ENCODE measurements at places on chromosomes 6 and 20.

GRCh38 chr6:31299511-31299910 lies 27.6 kb upstream of the HLA-C start:
- DNase-seq: no peak

- no peak for DNase-seq
These were observed 199.5 kb upstream of the KCNK16 start for GRCh38 chr6:39521958-39522357.

DNA sequence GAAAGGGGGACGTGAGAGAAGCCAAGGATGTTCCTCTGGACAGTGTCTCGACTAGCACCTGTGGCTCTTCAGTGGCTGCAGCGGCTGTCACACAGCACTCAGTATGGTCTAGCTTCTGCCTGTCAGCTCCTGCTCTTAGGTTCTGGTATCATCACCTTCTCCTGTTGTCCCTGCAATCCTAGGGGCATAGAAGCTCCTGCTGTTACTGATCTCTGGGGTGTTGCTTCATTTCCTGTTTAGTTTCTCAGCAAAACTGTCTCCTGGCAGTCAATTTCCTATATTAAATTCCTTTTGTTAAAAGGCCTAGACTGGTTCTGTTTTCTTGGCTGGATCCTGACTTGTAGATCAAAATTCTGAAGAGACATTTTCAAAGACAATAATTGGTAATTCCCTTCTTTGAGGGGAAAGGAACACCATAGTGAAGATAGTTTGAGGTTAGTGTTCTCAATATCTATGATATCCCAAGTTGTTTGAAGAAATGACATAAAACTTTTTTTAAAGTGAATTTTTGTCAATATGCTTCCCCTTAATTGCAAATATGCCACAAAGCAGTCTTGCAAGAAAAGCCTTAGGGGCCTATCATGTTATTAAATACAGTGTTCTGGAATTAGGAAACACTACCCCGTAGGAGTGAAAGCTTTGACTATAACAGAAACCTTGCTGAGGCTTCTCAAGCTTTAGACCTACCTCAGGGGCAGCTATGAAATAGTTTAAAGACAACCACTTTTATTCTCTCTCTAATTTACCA lies 148.5 kb downstream of the KIF6 start:
- DNase-seq: no peak

- no peak for DNase-seq
These were observed 71.9 kb downstream of the PCSK2 start for GRCh38 chr20:17298751-17299150.

DNA sequence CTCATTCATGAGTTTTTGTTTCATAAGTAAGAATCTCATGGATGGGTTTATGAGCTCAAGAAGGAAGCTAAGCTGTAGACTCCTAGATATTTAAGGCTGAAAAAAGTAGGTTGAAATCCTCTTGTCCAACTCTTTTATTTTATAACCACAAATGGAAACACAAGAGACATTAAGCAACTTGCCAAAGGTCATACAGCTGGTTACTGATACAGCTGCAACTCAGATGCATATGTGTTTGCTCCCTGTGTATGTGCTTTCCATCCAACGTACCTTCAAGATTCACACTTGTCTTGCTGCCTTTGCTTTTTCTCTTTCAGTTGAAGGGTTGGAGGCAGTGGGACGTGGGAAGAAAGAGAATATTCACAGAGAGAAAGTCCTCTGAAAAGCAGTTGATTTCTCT lies 153.5 kb upstream of the STMND1 start:
- DNase-seq: peak; percentile 31

- DNase-seq: no peak
These were observed 27.0 kb upstream of the SERPINB1 start for GRCh38 chr6:2868637-2869036.

DNA sequence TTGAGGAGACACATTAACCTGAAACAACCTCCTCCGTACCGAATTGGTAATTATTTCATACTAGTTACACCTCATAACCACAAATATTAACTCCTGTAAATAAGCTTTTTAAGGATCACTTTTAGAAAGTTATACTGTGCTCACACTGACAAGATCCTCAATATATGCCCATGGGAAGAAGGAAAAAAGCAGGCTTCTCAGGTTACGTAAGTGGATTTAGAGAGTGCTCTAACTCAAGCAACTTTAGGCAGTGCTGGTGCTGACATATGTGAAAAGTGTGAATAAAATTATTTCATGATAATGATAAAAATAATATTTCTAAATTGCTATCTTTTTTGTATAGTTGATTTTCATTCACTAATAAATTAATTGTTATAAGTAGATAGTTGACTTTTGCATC lies 76.1 kb downstream of the PRKN start:
- DNase-seq: no peak

GRCh38 chr6:26068036-26068435 lies 19.2 kb upstream of the HFE start:
- no peak for DNase-seq

DNA sequence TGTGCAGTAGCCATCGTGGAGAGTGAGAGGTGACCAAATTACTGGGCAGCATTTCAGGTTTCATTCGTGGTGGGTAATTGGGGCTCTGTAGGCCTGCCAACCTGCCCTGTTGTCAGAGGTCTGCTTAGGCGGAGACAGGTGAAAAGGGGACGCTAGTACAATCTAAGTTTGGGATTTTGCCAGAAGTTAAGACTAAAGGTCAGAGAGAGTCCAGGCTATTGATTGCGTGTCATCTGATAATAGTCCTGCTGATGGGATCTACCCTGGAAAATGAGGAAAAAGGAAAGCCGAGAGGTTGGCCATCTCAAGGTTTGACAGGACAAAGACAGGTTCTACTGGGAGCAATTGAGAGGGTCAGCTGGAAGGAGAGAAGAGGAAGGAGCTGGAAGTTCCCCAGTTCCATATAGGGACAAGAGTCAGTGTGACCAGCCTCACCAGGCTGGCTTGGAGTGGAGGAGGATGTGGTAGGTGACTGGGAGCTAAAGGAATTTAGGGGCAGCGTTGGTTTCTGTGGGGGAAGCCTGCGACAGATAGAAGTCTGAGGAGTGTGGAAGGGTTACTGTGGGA lies 10.9 kb downstream of the ARFGEF2 start:
- no peak for DNase-seq

DNA sequence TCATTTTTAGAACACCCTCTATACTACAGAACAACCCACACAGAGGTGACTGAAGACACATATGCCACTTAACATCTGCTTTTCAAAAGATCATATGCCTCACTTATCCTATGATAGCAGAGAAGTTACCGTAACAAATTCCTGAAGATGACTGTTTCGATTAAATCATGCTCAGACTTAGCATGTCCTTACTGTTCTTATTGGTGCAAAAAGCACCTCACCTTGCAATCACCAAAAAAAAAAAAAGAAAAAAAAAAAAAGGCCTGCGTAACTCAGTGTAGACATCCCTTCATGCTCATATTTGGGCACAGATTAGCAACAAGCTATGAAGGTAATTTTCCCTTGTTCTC lies 17.7 kb upstream of the DST start:
- DNase-seq: no peak

DNA sequence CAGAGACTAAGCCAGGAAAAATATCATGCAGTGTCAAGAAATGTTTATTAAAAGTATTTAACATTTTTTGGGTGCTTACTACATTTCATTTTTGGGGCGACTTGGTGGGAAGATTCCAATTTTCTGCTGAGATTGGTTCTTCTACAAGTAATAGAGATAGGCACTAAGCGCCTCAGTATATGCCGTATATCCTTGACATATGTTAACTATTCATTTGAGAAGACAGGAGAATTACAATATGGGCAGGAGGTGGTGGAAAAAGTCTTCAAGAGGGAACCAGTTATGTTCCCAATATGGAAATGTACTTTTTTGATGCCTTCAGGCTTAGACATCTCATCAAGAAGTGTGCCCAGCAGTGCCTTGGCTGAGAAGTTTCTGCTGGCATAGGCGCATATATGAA lies 6.5 kb downstream of the CTNNBL1 start:
- no peak for DNase-seq

GRCh38 chr20:329851-330232 lies 4.5 kb downstream of the SOX12 start:
- no peak for DNase-seq

DNA sequence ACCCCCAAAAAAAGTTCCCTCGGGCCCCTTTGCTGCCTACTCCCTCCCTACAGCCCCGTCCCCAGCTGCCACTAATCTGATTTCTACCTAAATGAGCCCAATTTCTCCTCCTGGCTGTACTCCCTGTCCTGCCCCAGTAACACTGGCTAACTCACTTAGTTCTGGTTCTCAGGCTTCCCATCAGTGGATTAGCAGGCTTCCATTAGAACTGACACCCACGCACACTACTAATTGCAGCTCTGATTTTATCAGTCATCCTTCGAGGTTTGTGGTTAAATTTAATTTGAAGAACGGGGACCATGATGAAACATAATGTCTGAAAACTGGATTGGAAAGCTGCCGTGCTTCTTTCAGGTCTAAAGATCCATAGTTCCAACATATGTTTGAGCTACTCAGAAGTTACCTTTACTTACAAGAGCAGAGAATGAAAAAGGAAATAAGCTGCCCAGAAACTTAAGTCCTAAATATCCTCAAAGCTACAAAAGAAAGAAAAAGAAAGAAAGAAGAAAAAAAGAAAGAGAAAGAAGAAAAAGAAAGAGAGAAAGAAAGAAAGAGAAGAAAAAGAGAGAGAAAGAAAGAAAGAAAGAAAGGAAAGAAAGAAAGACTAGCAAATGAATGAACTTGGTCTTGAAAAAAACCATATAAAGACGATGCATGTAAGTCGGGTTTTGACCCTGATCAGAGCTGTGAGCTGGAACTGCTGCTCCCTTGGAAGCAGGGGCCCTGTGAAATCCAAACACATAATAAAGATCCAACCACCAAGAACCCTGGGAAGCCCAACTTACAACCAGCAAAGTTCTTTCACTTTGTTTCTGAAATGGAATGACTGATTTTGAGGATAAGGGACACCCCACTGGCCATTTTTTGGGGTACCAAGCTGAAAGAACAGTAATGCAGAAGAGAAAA lies 51.7 kb downstream of the CNKSR3 start:
- peak; percentile 16 for DNase-seq

- DNase-seq: no peak
These were observed 135.3 kb downstream of the THBS2 start for GRCh38 chr6:169118346-169118830.

DNA sequence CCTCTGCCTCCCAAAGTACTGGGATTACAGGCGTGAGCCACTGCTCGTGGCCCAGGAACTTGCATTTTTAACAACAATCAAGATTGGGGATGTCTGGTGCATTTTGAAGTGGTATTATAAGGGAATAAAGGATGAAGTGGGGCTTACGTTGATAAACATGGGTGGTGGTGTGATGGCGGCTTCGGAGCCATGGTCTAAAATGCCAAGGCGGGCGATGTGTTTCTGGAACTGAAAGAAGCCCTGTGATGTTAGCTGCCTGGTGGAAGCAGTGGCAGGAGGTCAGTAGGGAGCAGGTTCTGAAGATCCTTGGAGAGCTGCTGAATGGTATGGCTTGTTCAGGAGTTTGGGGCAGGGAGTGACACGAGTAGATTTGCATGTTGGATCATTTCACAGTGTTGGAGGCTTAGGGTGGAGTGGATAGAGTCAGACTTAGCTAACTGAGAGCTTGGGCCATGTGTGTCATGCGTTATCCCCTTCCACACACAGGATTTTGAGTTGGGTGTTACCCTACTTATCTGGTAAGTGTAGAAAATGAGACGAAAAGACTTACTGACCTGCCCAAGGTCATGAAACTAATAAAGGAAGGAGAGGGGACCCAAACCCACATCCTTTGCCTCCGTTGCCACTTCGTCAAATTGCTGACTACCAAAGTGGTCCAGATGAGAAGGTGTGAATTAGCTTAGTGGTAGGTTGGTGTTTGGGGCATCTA lies 1.5 kb downstream of the NELFCD start:
- no peak for DNase-seq

- no peak for DNase-seq
These were observed 2.0 kb upstream of the NOL7 start for GRCh38 chr6:13613029-13613594.

- DNase-seq: peak; percentile 54
These were observed 105.5 kb downstream of the ARMC2 start for GRCh38 chr6:108953681-108954080.

- DNase-seq: no peak
These were observed 51.6 kb upstream of the FAM83D start for GRCh38 chr20:38874460-38875174.

DNA sequence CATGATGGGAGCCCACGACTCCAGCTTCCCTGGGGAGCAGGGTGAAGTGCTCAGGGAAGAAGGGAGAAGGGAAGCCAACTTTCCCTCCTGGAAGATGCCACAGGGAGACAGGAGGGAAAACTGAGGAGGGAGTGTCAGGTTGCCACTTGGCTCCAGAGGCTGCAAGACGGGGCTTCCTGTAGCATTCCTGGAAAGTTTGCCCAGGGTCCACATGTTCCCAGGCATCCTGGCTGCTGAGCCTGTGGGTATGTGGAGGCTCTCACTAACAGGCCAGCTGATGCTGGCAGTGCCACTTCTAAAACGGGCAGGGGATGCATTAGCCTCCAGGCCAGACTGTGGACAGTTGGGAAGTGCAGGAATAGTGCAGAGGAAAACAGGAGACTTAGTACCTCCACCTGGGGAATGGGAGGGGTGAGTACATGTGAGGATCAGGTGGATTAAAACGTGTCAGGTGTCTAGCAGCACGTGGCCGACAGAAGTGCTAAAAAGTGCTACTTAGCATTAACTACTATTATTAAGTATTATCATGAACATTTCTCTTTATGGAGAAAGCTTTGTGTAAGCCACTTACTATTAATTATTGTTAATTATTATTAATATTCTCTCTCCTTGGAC lies 33.2 kb downstream of the BANF2 start:
- no peak for DNase-seq

DNA sequence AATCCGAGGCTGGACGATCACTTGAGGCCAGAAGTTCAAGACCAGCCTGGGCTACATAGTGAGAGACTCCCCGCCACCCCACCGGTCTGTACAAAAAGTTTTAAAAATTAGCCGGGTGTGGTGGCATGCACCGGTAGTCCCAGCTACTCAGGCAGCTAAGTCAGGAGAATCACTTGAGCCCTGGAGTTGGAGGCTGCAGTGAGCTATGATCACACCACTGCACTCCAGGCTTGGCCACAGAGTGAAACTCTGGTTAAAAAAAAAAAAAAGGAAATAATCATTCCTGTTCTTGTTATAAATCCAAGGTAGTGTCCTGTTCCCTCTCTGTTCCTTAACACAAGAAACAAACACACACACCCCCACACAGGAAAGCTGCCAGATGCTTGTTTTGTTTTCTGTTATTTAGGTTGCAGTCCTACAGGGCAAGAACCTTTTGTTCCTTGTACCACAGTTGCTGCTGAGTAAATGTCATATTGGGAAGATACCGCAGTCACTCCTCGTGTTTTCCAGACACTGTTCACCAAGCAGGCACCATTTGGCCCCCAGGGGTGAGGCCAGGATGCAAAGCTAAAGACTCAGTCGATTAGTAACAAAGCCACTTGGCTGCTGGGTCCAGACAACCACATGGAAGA lies 28.9 kb downstream of the ASIP start:
- DNase-seq: no peak

DNA sequence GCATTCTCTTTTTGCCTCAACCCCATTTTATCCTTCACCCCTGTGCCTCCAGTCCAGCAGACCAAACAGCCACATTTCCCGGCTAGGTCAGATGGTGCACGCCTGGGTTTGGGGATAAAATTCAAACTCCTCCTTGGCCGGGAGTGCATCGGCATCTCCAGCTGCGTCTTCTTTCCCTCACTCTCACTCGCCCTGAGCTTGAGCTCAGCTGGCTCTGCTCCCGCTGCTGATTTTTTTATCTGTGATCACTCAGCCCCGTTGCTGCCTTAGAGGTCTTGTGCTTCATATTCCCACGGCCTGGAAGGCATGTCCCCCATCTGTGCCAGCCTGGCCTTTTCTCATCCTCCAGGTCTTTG lies 6.8 kb upstream of the EZR start:
- DNase-seq: peak; percentile 53

- peak; percentile 72 for DNase-seq
These were observed 119.9 kb upstream of the TRAF3IP2 start for GRCh38 chr6:111725446-111726112.

- no peak for DNase-seq
These were observed 32.3 kb downstream of the SNHG17 start for GRCh38 chr20:38402816-38403215.

Measured in fibroblast of the aortic adventitia (primary cell).